ENCODE measurements at places on chromosomes 2 and 18.

DNA sequence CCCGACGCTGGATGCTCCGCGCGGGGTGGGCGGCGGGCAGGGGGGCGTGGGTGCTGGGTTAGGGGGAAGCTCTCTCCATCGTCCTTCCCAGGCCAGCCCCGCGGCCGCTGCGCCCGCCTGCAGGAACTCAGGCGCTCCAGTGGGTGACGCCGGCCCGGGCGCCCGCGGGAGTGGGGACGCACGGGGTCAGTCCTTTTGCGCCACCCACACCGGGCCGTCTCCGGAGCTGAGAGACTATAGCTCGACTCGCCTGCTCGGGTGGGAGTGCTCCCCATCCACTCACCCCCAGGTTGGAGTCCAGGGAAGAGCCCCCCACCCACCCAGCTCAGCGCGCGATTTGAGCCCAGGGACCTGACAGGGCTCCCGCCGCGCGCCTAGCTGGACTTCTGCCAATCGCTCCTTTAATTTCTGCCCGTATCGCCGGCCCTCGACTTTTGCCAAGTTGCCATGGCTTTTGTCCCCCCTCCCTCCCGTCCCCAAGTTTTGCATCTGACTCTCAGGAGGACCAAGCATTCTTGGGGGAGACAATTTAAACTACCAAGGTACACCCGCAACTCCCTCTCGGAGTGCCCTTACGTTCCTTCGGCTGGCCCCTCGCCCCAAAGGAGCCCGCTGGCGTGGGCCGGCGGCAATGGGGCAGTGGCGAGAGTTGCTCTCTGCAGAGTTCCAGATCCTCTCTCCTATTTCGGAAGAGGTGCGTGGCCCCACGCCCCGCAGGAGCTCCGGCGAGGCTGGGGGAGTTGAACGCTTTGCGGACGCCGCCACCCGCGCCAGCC is 205.8 kb upstream of the SMAD2 start:
- no peak for DNase-seq

GRCh38 chr2:172226244-172227061 is 123.8 kb upstream of the DLX2 start:
- no peak for DNase-seq

- peak; percentile 25 for DNase-seq
These were observed 35.6 kb downstream of the WIPF1 start for GRCh38 chr2:174561972-174562370.

DNA sequence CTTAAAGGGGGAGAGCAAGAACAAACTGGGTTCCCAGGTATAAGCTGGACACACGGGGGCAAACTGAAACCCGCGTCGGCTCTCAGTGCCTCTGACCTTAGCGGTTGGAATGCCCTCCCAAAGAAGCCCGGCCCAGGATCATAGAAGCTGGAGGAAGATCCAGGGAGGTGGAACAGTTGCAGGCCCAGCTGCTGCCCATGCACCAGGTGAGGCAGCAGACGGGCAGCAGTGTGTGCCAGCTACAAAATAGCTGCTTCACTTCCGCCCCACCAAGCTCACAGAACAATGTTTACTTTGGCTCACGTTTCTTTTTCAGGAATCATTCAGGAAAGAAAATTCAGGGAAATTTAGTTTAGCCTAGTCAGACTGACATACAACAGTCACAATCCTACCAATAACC is 3.9 kb upstream of the ERMN start:
- DNase-seq: no peak

DNA sequence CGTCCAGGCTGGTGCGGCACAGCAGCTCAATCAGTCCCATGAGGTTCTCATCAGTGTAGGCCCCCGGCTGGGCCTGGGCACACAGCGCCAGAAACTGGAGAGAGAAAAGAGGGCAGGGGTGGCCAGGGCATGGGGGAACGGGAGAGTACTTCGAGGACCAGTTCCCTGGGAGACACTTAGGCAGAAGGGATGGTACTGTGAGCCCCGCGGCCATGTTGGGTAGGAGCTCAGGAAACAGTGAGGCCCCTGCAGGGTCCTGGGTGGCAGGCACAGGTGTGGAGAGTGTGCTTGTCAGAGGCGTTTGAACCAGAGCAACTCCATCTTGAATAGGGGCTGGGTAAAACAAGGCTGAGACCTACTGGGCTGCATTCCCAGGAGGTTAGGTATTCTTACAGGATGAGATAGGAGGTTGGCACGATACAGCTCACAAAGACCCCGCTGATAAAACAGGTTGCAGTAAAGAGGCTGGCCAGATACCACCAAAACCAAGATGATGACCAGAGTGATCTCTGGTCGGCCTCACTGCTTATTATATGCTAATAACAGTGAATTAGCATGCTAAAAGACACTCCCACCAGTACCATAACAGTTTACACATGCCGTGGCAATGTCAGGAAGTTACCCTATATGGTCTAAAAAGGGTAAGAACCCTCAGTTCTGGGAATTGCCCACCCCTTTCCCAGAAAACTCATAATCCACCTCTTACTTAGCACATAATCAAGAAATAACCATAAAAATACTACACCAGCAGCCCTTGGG is 51.9 kb upstream of the SEMA4C start:
- DNase-seq: no peak

GRCh38 chr2:104658144-104658835 is 195.6 kb upstream of the POU3F3 start:
- no peak for DNase-seq

DNA sequence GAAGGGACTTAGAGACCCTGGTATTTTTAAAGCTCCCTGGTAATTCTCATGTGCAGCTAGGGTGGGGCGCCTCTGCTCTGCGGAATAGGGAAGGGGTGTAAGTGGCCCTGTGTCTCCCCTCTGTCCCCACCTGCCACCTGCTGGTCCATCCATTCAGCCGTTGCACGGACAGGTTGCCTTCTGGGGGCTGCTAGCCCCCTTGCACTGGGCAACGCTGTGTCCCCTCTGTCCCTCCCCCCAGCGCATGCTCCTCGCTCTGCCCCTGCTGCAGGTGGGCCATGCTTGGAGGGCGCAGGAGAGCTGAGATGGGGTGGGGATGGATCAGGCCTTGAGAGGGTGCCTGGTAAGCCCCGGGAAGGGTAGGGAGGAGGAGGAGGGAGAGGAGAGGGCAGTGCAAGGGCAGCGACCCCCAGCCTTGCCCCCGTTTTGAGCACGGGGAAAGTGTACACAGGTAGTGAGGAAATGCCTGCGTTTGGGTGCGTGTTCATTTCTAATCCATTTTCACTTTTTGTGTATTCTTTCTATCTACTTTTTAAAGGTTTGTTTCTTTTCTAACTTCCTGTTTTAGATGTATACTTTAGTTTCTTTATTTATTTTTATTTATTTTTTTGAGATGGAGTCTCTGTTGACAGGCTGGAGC is 23.9 kb downstream of the RRM2 start:
- no peak for DNase-seq

DNA sequence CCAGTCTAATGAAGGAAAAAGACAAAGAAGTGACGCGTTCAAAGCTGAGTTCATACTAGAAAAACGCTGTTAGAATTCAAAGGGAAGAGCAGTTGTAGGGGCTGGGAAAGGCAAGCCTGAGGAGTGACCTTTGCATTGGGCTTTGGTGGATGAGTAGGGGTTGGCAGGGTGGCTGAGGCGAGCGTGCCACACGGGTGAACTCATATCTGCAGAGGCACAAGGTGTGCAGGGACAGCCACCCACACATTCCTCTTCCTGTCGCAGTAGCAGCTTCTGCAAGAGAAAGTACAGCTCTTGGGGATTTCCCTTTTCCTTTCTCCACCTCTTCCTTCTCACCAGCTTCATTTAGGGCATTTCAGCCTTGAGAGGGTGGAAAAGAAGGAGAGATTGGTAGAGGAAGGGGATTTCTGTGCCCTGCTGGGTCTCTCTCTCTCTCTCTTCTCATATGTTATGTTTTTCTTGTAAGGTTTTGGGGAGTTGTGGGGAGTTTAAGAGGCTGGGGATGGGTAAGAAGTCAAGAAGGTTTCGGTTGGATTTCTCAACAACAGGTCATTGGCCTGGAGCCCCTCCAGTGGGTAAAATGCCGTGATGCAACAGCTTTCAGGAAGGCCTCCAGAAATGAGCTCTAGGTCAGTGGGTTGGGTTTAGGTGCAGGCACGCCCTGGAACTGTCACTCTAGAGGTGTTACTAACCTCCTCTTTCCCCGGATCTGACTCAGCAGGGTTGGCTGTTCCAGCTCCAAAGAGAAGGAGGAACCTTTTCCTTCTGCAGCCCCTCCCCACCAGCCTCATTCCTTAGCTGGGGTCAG is 40.1 kb downstream of the ODC1 start:
- DNase-seq: peak; percentile 81

GRCh38 chr2:152434395-152435182 is 99.6 kb downstream of the FMNL2 start:
- DNase-seq: no peak

GRCh38 chr2:25339791-25340180 is 1.9 kb downstream of the DNMT3A start:
- DNase-seq: no peak

DNA sequence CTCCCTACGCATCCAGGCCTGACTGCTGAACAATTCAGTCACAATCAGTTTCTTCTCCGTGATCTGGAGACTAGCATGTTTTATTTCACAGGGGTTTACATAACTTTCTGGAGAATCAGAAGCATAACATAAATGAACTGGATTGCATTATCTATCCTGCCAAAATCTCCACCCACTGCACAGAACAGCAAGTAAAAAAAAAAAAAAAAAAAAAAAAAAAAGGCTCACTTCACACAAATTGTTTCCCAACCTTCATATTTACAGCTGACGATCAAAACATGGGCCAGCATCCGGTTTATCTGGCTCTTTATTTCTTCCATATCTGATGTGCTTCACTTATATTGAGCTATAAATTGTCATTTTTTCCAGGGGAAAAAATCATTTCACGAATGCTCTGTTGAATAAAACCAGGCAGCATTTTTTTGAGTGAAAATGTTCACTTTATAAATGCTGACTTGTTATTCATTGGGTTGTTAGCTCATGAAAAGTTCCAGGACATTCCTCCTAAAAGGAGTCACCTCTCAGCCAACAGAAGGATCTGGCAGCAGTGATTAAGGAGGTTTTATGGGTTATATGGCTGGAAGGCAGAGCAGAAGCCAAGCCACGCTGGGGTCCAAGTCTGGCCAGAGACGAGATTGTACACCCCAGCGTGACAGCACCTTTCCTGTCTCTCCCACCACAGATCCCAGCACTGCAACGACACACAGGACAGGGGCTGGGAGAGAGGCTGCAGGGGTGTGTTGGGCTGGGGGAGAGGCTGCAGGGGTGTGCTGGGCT is 51.2 kb upstream of the GLI2 start:
- peak; percentile 74 for DNase-seq

GRCh38 chr2:32427672-32428610 is 71.1 kb downstream of the BIRC6 start:
- peak; percentile 28 for DNase-seq

GRCh38 chr18:58169472-58169871 is 125.4 kb downstream of the NEDD4L start:
- DNase-seq: no peak

DNA sequence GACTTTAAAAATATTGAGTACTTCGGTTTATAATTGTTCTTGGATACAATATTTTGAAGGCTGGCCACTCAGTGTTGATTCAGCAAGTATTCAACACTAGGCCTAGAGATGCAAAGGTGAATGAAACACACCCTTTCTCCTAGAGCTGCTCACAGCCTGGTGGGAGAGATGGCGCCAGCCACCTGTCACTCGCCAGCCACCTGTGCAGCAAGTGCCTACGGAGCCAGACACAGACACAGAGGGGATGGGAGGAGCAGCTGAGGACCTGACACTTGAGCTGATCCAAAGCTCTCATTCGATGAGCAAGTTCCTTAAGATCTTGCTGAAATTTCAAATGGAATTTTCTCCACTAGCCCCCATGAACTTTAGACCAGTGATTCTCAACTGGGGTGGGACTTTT is 151.1 kb upstream of the RIOK3 start:
- no peak for DNase-seq

DNA sequence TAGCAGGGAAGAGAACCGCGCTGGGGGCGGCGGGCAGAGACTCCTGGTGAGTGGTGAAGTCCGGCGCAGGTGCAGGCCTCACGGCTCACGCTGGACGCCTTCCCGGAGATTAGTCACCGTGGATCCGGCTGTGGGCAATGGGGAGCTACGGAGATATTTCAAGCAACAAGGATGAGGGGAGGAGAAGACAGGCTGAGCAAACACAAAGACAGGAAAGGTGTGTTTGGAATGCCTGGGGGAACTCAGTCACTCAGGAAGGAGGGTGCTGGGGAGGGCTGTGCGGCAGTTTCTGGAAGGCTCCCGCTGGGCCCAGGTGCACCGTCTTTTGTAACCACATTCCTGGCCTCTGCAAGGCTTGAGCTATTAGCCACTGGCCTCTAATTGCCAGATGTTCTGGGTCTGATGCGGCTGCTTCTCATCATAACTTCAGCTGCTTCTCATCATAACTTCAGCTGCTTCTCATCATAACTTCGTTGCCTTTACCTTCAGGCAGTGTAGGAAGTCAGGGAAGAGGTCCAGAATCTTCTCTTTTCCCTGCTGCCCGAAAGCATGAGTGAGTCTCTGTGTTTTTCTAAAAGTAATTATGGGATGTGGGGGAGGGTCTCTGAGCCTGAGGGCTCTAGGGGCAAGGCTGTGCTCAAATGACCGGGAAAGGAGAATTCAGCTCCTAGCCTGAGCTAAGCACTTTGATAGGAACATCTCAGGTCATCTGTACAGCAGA is 118.9 kb downstream of the PXDN start:
- DNase-seq: peak; percentile 91

DNA sequence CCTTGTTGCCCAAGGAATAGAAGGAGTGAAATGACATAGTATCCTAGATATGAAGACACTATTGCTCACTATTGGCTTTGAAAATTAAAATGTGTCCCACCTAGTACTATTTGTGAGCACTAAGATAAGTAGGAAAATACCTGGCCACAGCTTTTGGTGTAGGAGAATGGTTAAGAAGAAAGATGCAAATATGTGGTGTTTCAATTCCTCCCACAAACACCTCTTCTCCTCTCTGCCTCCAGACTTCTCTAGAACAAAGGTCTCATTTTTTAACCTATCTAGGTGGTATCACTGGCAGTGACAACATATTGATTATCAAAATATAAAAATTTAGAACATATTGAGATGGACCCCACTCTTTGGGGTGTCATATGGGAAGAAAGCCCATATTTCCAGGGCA is 929.9 kb upstream of the FANCL start:
- DNase-seq: no peak

DNA sequence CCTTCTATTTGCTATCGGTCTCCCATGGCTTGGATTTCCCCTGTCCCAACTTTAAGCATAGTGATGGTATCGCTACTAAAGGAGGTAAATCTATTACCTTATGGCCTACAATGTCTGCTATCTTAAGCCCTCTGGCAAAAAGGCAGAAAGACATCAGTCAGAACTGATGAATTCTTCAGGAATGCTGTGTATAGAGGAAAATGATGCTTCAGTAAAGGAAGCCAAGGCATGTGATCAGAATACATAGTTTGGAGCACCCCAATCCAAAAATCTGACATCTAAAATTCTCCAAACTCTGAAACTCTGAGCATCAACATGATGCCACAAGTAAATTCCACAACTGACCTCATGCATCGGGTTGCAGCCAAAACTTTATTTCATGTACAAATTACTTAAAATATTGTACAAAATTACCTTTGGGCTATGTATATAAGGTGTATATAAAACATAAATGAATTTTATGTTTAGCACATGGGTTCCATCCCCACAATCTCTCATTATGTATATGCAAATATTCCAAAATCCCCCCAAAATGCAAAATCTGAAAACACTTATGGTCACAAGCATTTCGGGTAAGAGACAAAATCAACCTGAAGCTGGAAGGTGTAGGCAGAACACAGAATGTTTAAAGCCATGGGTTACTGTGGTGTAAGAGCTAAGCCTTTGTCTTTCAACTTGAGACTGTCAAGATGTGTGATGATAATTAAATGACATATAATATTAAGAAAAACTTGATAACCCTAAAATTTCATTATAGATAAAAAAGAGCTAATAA is 66.2 kb downstream of the CUL3 start:
- DNase-seq: peak; percentile 86

- no peak for DNase-seq
These were observed 87.3 kb upstream of the LDLRAD4 start for GRCh38 chr18:13131283-13131682.

- no peak for DNase-seq
These were observed 4.4 kb downstream of the C2orf92 start for GRCh38 chr2:97673915-97674283.

Data from fibroblast of lung (primary cell).